ENCODE measurements at places on chromosomes 6 and 20.

DNA sequence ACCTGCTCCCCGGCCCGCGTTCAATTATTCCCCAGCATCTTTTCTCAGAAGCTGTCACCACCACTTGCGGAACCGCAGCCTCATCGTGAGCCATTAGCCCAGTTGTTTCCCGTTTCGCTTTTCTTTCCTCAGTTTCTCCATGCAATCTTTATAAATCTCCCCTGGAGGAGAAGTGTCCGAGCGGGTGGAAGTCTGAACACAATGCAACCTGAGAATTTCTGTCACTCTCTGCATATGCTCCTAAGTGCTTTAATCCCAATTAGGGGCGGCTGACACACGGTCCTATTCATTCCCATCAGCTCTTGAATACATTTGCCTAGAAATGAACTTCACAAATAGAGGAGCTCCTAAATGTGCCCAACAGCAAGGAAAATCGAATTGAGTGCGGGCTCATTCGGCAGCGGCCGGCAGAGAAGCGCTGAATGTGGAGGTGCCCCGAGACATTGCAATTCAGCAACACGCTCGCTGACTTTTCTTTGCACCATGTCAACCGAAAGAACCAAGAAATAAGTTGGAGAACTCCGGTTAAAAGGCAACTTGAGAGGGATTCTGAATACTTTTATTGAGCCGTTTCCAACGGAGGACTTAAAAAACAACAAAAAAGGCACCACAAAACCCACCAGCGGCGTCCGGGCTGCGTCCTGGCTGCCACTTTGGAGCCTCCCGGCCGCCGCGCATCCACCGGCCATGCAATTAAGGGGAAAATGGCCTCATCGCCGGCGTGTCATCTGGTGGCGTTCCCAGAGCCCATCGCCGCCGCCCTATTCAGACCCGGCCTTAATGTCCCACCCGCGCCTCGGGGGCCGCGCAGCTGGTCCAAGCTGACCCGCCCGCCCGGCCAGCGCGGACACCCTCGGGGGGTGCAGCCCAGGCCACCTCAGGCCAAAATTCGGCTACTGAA lies 3.9 kb upstream of the PRDM13 start:
- no peak for DNase-seq

DNA sequence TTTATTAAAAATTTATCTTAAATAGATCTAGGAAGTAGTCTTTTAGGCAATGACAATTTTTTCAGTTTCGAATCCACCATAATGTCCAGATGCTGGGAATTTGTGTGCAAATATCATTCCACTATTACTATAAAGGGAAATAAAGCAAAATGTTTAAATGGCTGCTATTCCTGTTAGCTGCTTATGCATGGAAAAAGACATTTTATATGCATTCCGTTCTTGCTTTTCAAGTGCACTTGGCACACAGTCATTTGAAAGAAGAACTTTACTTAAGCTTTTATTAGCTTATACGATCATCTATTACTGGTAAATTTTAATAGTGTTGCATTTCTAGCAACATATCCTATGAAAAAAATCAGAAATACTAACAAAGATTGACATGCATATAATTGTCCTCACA lies 42.0 kb downstream of the PRL start:
- DNase-seq = no peak

GRCh38 chr20:35200267-35200666 lies 26.2 kb upstream of the MMP24 start:
- DNase-seq = no peak

GRCh38 chr20:15005300-15005986 lies 668.0 kb upstream of the FLRT3 start:
- no peak for DNase-seq

DNA sequence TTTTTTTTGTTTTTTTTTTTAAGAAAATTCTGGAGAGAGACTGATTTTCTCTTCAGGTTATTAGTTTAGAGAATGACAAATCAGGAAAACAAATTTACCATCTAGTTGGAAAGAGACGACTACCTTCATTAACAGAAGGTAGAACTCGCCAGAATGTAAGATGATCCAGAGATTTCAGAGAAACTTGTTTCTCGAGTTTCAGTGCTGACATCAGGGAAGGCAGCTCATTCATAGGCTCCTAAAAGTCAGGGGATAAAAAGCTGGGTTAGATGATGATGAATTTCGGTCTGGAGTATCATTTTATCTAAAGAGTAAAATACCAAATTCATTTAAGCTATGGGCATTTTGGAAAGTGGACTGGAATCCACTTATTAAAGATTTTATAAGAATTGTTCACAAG lies 27.9 kb downstream of the ZNF334 start:
- DNase-seq = no peak

GRCh38 chr20:57491373-57491772 lies 33.6 kb downstream of the CTCFL start:
- DNase-seq = no peak

DNA sequence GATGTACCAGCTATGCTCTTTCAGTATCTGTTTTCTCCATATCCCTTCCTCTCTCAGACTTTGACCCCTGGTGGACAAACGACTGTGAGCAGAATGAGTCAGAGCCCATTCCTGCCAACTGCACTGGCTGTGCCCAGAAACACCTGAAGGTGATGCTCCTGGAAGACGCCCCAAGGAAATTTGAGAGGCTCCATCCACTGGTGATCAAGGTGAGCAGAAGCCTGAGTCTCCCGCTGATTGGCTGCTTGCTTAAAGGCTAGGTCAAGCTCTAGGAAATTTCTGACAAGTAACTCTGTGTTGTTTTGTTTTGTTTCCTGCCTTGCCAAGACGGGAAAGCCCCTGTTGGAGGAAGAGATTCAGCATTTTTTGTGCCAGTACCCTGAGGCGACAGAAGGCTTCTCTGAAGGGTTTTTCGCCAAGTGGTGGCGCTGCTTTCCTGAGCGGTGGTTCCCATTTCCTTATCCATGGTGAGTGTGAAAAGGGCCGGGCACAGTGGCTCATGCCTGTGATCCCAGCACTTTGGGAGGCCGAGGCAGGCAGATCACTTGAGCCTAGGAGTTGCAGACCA lies 28.6 kb downstream of the C6orf89 start:
- DNase-seq = no peak

GRCh38 chr6:139981768-139982181 lies 607.3 kb upstream of the CITED2 start:
- no peak for DNase-seq

GRCh38 chr6:166839569-166839968 lies 116.8 kb downstream of the RNASET2 start:
- no peak for DNase-seq

DNA sequence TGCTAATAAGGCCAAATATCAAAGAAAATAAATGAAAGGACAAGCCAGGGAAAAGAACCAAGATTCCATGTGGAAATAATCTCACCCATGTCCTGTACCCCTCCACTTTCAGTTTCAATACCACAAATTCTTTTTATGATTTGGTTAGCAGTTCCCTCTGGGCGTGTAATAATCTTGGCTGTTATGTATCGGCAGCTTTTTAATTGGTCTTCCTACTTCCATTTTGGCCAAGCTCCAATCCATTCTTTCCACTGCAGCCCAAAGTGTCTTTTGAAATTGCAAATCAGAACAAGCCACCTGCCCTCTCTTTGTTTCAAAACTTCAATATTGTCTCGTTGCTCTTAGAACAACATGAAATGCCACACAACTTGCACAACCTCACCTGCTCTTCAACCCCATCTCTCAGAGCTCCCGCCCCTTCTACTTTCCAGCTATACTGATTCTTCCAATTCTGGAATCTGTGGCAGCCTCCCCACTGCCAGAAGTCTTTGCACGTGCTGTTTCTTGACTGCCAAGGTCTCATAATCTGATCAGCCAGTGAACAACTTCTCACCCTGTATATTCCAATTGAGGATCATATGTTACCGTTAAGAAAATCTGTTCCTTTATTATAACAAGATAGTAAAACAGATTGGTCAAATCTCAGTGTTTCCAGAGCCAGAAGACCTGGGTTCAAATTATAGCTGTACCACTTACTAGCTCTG lies 354.5 kb downstream of the CBLN4 start:
- no peak for DNase-seq
